Stimulated activated CD4-positive, alpha-beta T cell treated with anti-CD3 and anti-CD28 coated beads, Interleukin-15, amount 100 ng/mL, for 24 hours (primary cell): ENCODE measurements at places on chromosomes 7 and 10.

- no peak for DNase-seq
Observed at GRCh38 chr10:47305566-47305965, 5.6 kb downstream of the GDF10 start.

GRCh38 chr10:15321431-15322341 lies 49.4 kb downstream of the FAM171A1 start:
- DNase-seq: no peak

DNA sequence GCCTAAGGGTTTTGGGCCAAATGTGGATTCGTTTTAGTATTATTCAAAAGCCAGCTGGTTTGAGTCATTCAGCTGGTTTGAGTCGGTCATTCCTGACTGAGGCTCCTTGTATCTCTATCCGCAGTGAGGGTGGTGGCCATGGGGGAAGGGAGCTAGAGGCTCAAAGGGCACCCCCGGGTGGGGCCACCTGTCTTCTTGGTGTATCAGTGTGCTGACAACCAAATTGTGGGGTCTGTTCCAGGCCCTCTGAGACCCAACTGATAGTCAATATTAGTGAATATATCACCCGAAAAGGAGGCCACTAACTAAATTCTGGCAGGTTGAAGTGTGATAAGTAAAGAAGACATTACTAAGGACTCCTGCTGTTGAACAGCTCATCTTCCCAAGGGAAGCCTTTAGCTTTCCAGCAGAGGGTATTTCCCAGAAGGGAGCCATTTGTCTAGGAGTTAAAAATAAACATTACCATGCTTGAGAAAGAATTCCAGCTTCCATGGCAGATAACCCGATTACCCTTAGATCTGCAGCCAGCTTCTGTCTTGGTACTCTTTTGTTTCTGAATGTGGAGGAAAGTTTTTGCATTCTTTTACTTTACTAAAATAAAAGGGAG lies 29.9 kb upstream of the DDX50 start:
- no peak for DNase-seq

GRCh38 chr10:70920519-70920918 lies 32.2 kb upstream of the PCBD1 start:
- DNase-seq: no peak

GRCh38 chr10:75825661-75826060 lies 394.2 kb downstream of the LRMDA start:
- DNase-seq: no peak

GRCh38 chr7:151175793-151176311 lies 8.4 kb upstream of the GBX1 start:
- no peak for DNase-seq
